ENCODE measurements at places on chromosomes 12 and 14.

GRCh38 chr12:57431654-57432188, 878 bp upstream of the R3HDM2 start:
- peaks cover 39% of the 10 kb centered on the region for H3K4me1 ChIP-seq
- peaks cover 7% of the 10 kb centered on the region for H3K36me3 ChIP-seq
- H3K27me3 ChIP-seq: no peaks in the 10 kb centered on the region
- peak overlapping the region; percentile 91 for H3K27ac ChIP-seq
- H3K4me3 ChIP-seq: peak overlapping the region; percentile 84

DNA sequence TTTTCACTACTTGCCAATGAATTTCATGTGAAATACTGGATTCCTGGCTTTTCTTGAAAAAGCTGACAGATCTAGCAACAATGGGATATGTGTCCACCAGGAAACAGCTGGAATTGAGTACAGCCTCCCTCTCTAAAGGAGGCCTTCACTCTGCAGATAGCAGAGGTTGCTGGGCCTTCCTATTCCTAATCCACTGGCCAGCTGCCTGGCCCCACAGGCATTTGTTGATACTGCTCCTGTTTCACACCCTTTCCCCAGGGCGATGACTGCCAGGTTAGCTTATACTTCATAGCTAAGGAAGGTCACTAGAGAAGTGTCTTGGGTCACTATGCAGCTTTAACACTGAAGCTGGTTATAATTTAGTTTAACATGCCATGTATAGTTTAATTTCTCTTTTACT, 87.5 kb upstream of the PDZRN4 start:
- no peak for DNase-seq
- no peak overlapping the region for H3K27ac ChIP-seq
- H3K27me3 ChIP-seq: no peaks in the 10 kb centered on the region
- no peak overlapping the region for H3K4me3 ChIP-seq
- H3K4me1 ChIP-seq: no peaks in the 10 kb centered on the region
- H3K36me3 ChIP-seq: no peaks in the 10 kb centered on the region

- H3K4me1 ChIP-seq: no peaks in the 10 kb centered on the region
- H3K27me3 ChIP-seq: no peaks in the 10 kb centered on the region
- H3K4me3 ChIP-seq: no peak overlapping the region
- DNase-seq: peak; percentile 12
- H3K36me3 ChIP-seq: no peaks in the 10 kb centered on the region
Observed at GRCh38 chr14:101179691-101180211, 276.2 kb upstream of the RTL1 start.

DNA sequence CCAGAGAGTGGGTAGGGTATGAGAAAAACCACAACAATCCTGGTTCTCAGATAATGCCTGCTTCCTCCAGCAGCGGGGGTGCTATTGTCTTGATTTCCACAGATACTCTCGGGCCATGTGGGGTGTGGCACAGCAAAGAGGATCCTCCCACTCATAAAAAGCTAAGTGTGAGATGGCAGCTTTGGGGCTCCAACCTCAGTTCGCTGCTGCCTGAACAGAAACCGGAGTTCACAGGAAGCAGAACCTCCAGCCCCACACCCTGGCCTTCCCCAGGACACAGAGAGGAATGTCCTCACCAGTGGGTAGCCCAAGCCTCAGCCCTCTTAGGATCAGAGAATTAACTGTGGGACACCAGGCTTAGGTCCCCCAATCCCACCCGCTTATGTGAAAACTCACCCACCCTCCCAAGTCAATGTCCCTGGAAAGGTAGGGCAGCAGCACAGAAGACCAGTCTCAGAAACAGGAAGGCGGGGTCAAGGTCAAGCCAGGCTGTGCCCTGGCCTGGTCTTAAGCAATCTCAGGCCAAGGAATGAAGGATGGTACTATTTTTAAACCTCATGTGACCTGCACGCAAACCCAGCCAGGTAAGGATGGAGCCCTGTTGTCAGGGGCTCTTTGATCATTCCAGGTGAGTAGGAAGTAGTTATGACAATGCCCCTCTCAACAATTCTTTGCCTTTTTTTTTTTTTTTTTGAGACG, 9.0 kb downstream of the KCTD10 start:
- H3K4me3 ChIP-seq: no peak overlapping the region
- no peaks in the 10 kb centered on the region for H3K27me3 ChIP-seq
- DNase-seq: no peak
- no peak overlapping the region for H3K27ac ChIP-seq

- H3K4me1 ChIP-seq: peaks cover 65% of the 10 kb centered on the region
- no peak overlapping the region for H3K4me3 ChIP-seq
- no peak overlapping the region for H3K27ac ChIP-seq
Observed at GRCh38 chr12:51976376-51977160, 25.1 kb downstream of the ACVR1B start.

DNA sequence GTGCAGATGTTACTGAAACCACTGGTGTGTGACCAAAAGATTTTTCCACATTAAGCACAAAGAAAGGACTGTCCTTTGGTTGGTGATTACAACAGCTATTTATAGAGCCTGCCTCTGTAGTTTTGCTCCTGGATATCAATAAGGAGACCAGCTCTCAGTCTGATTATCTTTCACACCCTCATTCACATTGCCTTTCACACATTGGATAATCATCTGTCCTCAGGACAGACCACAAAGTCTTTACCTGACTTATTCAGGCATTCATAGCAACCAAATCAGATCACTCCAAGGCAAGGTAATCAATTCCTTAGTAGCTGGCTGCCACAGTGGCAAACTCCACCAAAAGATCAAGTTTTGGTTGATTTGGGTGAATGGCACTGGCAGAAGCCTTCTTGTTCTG, 59.6 kb upstream of the CPSF6 start:
- H3K4me3 ChIP-seq: no peak overlapping the region
- no peaks in the 10 kb centered on the region for H3K36me3 ChIP-seq
- DNase-seq: no peak
- no peak overlapping the region for H3K27ac ChIP-seq
- H3K27me3 ChIP-seq: peaks cover 10% of the 10 kb centered on the region

- DNase-seq: no peak
- H3K27me3 ChIP-seq: no peaks in the 10 kb centered on the region
- H3K4me3 ChIP-seq: no peak overlapping the region
Observed at GRCh38 chr14:103745424-103745823, 29.8 kb downstream of the ZFYVE21 start.

DNA sequence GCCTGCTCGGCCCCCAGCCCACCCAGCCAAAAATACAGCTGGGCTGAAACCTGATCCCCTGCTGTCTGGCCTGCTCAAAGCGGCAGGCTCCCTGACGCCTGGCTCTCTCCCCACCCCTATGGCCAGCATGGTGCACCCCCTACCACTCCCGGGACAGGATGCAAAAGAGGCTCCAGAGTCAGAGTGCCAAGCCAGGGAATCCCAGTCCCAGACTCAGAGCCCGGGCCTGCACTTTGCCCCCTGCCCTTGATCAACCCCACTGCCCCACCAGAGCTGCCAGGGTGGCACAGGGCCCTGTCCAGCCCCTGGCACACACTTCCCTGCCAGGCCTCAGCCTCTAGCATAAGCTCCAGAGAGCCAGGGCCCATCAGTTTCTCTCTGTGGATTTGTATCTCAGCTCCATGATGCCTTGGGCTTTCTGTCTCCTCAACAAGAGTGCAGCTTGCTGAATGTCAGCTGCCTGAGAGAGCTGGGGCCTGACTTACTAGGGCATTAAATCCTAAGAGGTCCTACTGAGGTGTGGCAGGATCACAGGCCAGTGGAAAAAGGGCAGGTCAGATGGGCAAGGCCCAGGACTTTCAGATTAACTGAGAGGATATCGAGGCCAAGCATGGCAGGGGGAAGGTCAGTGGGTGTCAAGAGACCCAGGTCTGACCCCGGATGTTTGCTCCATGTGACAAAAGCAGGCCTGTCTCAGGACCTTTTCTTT, 13.9 kb downstream of the ACVRL1 start:
- H3K4me1 ChIP-seq: peaks cover 5% of the 10 kb centered on the region
- H3K27ac ChIP-seq: no peak overlapping the region
- no peak for DNase-seq
- H3K36me3 ChIP-seq: no peaks in the 10 kb centered on the region

- H3K4me3 ChIP-seq: no peak overlapping the region
- no peaks in the 10 kb centered on the region for H3K36me3 ChIP-seq
- no peaks in the 10 kb centered on the region for H3K4me1 ChIP-seq
- no peaks in the 10 kb centered on the region for H3K27me3 ChIP-seq
- no peak overlapping the region for H3K27ac ChIP-seq
Observed at GRCh38 chr12:18141048-18141982, 51.3 kb upstream of the RERGL start.

- H3K4me1 ChIP-seq: peaks cover 27% of the 10 kb centered on the region
- no peaks in the 10 kb centered on the region for H3K27me3 ChIP-seq
- no peak for DNase-seq
- no peak overlapping the region for H3K4me3 ChIP-seq
- no peaks in the 10 kb centered on the region for H3K36me3 ChIP-seq
Observed at GRCh38 chr14:56195223-56195622, 77.0 kb downstream of the PELI2 start.

GRCh38 chr12:120079411-120080400, 36.8 kb downstream of the RAB35 start:
- H3K4me1 ChIP-seq: peaks cover 20% of the 10 kb centered on the region
- H3K27me3 ChIP-seq: no peaks in the 10 kb centered on the region

DNA sequence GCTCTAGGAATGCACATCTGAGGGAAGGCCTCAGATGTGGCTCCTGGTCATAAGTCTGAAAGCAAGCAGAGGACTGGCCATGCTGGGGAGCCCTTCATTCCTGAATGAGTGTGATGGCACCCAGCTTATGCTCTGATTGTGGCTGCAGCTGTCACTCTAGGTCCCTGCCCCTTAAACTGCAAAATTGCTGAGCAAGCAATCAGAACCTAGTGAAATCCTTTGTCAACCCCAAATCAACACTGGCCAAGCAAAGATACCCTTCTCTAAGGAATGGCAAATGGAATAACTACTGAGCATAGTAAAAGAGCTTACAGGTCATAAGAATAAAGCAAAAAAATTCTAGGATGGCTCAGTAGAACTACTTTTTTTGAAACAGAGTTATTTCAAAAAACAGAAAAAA, 4.3 kb upstream of the PLEKHG7 start:
- no peak overlapping the region for H3K27ac ChIP-seq

DNA sequence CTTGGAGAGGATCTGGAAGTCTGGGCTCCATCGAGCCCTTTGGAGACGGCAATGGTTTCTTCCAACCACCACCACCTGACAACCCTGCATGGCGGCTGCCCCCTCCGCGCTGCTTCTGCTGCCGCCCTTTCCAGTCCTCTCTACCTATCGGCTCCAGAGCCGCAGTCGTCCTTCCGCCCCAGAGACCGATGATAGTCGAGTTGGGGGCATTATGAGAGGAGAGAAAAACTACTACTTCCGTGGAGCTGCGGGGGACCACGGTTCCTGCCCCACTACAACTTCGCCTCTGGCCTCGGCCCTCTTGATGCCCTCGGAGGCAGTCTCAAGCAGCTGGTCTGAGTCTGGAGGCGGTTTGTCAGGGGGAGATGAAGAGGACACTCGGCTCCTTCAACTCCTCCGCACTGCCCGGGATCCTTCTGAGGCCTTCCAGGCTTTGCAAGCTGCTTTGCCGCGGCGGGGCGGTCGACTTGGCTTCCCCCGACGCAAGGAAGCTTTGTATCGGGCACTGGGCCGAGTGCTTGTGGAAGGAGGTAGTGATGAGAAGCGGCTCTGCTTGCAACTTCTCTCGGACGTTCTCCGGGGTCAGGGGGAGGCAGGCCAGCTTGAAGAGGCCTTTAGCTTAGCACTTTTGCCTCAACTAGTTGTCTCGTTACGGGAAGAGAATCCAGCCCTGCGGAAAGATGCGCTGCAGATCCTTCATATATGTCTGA, 499 bp downstream of the TOGARAM1 start:
- H3K27me3 ChIP-seq: no peaks in the 10 kb centered on the region
- H3K36me3 ChIP-seq: peaks cover 13% of the 10 kb centered on the region
- no peak overlapping the region for H3K4me3 ChIP-seq
- peaks cover 61% of the 10 kb centered on the region for H3K4me1 ChIP-seq
- H3K27ac ChIP-seq: no peak overlapping the region

DNA sequence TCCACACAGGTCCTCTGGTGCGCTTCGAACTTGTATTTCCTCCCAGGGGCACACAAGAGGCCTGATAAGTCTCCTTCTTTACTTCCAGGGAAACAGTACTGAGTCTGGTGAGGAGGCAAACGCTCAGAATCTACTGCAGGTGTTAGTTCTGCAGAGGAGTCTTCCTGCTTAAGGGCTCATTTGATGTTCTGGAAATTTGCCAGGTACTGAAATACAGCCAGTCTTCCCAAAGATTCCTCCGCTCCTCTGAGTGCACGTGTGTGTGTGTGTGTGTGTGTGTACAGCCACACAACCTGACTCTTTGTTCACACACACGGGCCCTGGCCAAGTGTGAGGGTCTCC, 92.0 kb downstream of the FBXL14 start:
- peaks cover 37% of the 10 kb centered on the region for H3K27me3 ChIP-seq
- no peaks in the 10 kb centered on the region for H3K36me3 ChIP-seq
- H3K4me1 ChIP-seq: peaks cover 11% of the 10 kb centered on the region
- H3K27ac ChIP-seq: no peak overlapping the region
